ENCODE measurements at places on chromosomes 12 and 14. TPM values are rescaled to one million over a fixed set of nuclear protein-coding genes. Genes with fewer than 3 reads are reported as not detected.
A peak's percentile ranks its signal among the peaks of the same experiment; 100 is the strongest.

DNA sequence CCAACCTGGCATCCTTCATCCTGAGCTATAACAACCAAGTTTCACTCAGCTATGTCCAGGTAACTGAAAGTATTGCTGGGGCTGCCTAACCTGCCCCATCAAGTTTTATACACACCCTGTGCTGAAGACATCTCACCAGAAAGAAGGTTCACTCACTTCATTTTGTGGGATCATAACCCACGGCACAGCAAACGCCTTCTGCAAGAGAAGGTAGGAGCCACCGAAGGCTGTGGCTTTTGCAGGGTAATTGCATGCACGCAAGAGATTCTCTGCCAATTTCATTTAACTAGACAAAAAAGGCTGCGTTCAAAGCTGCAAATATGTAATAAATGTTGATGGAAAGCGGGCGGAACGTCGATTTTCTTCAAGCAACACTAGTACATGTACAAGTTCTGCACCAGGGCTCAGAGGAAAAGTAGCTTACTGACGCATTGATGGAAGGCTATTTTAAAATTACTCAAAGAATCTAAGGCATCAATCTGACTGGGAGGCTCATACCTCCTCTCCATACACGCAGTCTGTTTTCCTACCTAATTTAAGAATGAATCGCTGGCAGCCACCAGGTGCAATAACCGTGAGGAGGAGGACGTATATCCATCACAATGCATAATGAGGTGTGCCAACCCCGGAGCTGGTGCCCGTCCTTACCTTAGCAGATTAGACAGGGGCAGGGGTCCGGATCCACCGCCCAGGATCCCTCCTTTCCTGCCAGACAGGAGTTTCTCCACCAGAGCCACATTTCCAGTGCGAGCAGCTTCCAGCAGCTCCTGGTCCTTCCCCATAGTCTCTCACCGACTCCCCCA is 1.1 kb downstream of the ANKS1B start:
- H3K4me1 ChIP-seq: no peaks in the 10 kb centered on the region
- no peak overlapping the region for H3K4me3 ChIP-seq
- DNase-seq: no peak
- H3K27me3 ChIP-seq: peaks cover 5% of the 10 kb centered on the region
- H3K27ac ChIP-seq: no peak overlapping the region

GRCh38 chr14:20413744-20414082 is 412 bp upstream of the TEP1 start:
- no peak for DNase-seq
- 0 out of 2 replicates have a peak, but pooled peaks cover 2% of the 10 kb centered on the region for H3K27me3 ChIP-seq
- H3K27ac ChIP-seq: peak overlapping the region; percentile 98
- peaks cover 6% of the 10 kb centered on the region for H3K4me1 ChIP-seq
- H3K4me3 ChIP-seq: peak overlapping the region; percentile 79
- no peaks in the 10 kb centered on the region for H3K36me3 ChIP-seq

GRCh38 chr12:2120982-2121758 is 68.4 kb downstream of the CACNA1C start:
- H3K27me3 ChIP-seq: no peaks in the 10 kb centered on the region
- H3K36me3 ChIP-seq: peaks cover 17% of the 10 kb centered on the region
- H3K4me1 ChIP-seq: peaks cover 24% of the 10 kb centered on the region

The KRT82 gene
- total RNA-seq: not detected

DNA sequence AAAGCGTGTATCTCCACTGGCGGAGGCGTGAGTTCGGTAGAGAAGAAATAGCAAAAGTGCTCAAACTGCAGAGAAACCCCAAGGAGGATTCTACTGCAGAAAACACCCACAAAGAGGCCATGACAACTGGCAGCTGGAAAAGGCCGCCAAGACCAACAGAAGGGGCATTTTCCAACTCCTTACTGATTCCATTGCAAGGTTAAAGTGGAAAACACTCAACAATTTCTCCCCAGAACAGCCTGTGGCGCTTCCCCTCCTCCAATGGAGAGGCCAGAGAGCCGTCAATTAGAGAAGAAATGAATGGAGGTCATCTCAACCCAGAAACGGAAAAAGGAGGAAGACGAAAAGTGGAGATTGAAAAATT is 618 bp upstream of the ANKRD52 start:
- H3K27ac ChIP-seq: peak overlapping the region; percentile 94
- no peak for DNase-seq
- H3K36me3 ChIP-seq: peaks cover 29% of the 10 kb centered on the region

DNA sequence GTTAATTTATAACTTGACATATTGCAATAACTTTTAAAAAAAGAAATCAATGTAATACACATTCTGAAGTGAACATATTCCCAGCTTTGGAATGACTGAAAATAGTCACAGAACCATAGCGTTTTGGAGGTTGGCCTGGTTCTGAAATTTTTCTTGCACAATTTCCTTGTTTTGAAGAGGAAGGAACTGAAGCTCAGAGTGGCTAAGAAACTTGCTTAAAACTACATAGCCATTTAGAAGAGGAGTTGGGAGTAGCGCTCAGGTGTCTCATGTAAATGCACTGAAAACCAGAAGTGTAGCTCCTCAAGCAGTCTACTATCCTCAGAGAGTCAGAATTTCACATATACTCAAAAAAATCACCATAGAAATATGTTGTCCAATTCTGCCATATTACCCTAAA is 41.2 kb downstream of the SLC38A1 start:
- no peaks in the 10 kb centered on the region for H3K27me3 ChIP-seq
- H3K4me3 ChIP-seq: no peak overlapping the region
- H3K27ac ChIP-seq: no peak overlapping the region
- H3K4me1 ChIP-seq: no peaks in the 10 kb centered on the region
- peaks cover 19% of the 10 kb centered on the region for H3K36me3 ChIP-seq

The APOF gene
- total RNA-seq: not detected

The CLEC9A gene
- total RNA-seq: not detected

Measured in IMR-90 (cell line).